ENCODE measurements at places on chromosomes 5 and 9.

DNA sequence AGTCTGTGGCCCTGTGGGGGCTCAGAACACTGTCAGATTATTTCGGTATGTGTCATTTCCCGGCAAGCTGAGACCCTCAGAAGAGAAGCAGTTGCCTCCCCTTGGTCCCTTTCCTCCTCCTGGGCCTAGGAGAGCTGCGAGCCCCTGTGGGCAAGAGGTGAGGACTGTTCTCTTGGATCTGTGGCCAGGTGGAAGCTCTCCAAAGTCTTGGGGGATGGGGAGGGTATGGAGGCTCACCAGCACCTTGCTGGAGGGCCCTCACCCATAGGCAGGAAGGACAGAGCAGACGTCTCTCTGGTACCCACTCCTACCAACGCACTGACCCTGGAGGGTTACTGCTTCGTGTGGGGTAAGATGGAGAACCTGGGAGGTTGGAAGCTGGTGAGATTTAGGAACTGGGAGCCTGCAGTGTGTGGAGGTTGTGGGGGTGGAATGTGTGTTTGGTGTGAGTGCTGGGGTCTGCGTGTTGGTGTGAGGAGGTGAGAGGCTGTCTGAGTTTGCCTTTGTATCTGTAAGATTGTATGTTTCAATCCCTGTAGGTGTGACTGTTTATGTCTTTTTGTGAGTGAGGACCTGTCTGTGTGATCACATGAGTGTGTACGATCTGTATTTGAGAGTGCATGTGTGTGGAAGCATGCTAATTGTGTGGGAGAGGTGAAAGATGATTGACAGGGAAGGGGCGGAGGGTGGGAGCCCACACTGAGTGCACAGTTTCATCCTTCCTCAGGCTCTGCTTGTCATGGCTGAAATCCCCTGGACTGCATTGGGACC lies 52.4 kb upstream of the PSD2 start:
- DNase-seq, result no peak

DNA sequence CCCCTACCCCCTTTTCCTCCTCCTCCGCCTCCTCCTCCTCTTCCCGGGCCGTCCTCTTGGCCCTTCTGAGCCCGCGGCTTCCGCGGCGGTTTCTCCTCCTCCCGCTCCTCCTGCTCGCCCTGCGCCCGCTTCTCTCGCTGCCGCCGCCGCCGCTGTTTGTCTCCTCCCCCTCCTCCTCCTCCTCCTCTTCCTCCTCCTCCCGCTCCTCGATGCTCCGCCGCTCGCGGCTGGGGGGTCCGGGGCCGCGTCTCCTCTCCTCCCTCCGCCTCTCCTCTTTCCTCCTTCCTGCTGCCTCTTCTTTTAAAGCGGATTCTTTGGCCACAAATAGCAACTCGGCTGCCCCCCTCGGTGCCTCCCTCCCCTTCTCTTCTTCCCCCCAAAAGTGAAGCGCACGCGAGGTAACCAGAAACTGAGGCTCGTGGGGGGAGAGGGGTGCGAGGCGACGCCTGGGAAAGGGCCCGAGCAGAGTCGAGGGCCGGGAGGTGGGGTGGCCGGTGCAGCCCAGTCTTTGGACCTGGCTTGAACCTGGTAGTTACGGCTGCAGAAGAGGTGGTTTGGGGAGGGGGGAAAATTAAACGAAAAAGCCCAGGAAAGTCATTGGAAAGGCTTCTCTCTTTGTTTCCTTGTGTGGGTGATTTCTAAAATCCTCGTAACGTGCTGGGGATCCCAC lies 1058.5 kb upstream of the DMAC1 start:
- no peak for DNase-seq

- no peak for DNase-seq
Observed at GRCh38 chr9:38715684-38716083, 4.2 kb downstream of the FAM240B start.

GRCh38 chr9:8733131-8733954 lies 933.8 kb upstream of the DMAC1 start:
- DNase-seq, result no peak

- DNase-seq, result no peak
Observed at GRCh38 chr9:129919841-129920240, 84.6 kb downstream of the USP20 start.

DNA sequence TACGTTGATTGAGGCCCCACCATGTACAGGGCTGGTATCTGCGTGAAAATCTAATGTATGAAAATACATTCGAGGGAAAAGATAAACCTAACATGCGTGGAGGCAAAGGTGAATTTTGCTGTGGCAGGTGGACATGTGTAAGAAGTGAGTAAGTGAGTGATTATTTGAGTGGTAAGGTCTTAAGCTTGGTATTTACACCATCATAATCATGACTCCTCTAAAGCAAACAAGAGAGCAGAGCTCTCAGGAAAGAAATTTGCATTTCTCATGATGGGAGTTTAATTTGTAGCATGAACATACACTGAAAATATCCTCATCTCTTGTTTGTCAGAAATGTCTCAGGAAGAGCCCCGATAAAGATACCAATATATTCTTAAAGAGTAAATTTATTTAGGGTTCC lies 260.6 kb downstream of the PSAT1 start:
- no peak for DNase-seq
